ENCODE measurements at places on chromosomes 11 and 22.

- DNase-seq: peak; percentile 8
- peaks cover 4% of the 10 kb centered on the region for H3K27me3 ChIP-seq
- H3K27ac ChIP-seq: no peak overlapping the region
- peak overlapping the region; percentile 82 for H3K4me3 ChIP-seq
- no peaks in the 10 kb centered on the region for H3K36me3 ChIP-seq
Measured at GRCh38 chr22:21657360-21658032, 8.3 kb upstream of the PPIL2 start.

DNA sequence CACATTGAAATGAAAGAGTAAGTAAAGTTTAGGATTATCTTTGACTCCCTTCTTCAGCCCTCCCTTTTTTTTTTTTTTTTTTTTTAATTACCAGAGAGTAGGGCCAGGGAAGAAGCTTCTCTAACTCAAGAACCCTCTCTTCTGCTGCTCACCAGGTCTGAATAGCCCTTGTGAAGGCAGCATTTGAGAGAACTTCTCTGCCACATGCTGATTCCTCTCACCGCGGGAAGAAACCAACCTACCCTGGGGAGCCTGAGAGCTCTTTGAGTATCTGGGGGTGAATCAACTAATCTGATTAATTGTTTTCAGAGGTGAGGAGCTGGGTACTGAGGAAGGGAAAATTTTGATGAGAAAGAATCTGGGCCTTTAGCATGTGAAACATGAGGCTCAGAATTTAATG, 434.5 kb upstream of the CCDC90B start:
- peaks cover 5% of the 10 kb centered on the region for H3K27me3 ChIP-seq
- H3K36me3 ChIP-seq: no peaks in the 10 kb centered on the region
- H3K4me1 ChIP-seq: no peaks in the 10 kb centered on the region
- H3K4me3 ChIP-seq: no peak overlapping the region
- H3K27ac ChIP-seq: no peak overlapping the region

GRCh38 chr11:89436071-89436470, 55.1 kb downstream of the NOX4 start:
- no peaks in the 10 kb centered on the region for H3K4me1 ChIP-seq
- no peaks in the 10 kb centered on the region for H3K27me3 ChIP-seq
- peak; percentile 58 for DNase-seq
- peaks cover 2% of the 10 kb centered on the region for H3K36me3 ChIP-seq
- no peak overlapping the region for H3K27ac ChIP-seq

DNA sequence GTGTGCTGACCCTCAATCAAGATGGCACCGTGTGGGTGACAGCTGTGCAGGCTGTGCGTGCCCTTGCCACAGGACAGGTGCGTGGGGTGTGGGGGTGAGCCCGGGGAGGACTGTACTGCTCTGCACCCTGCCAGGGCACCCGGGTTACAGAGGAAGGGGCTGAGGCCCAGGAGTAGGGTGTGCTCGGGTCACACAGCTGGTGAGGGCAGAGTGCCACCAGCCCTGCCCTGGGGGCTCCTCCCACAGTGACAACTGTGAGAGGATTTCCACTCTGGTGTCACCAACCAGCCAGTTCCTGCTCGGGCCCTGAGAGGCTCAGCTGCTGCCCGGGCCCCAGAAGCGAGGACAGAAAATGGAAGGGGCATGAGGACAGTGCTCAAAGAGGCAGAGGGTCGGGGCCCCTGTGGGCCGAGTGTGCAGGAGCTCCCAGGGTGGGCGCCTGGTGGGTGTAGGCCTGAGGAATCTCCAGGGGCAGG, 20.5 kb downstream of the TRMU start:
- DNase-seq: no peak
- H3K4me3 ChIP-seq: no peak overlapping the region
- no peaks in the 10 kb centered on the region for H3K4me1 ChIP-seq

DNA sequence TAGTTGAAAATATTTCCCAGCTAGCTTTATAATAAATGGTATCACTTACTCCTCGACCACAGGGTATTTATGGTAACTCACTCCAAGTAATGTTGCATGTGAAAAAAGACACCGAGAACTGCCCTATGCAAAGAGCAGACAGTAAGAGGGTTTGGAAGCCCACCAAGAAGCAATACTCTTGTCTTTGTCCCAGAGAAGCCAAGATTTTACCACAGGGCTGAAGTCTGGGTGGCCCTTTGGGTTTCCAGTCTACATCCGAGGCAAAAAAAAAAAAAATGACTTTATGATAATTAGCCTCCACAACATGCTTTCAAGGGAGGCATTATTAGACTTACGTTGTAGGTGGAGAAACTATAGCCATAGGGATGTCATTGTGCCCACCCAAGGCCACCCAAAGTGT, 83.6 kb downstream of the CCDC34 start:
- peaks cover 33% of the 10 kb centered on the region for H3K27me3 ChIP-seq
- H3K4me1 ChIP-seq: peaks cover 8% of the 10 kb centered on the region
- no peak for DNase-seq
- H3K36me3 ChIP-seq: no peaks in the 10 kb centered on the region
- no peak overlapping the region for H3K27ac ChIP-seq

DNA sequence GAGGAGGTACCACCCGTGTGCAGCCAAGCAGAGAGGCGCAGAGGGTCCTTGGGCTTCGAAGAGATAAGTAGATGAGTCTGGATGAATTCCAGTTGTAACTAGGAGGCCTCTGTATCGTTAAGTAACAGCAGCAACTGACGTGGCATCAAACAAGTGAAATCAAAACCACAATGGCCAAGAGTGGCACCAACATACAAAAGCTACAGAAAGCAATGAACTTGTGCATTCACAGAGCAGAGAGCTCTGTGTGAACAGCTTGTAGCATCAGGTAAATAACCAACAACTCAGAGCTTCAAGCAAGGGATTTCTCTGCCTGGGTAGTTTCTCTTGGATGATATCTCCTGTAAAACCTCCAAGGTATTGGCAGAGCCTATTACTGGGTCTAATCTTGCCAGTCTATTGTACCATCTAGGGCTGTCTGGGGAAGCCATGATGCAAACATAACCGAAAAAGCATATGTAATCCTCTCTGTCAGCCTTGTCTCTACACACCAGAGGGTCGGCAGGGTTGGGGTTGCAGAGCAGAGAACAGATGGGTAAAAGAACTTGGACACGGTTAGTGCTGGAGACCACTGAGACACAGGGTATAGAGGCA, 83.1 kb upstream of the USP47 start:
- H3K4me3 ChIP-seq: no peak overlapping the region
- peaks cover 80% of the 10 kb centered on the region for H3K27me3 ChIP-seq
- no peak for DNase-seq
- H3K4me1 ChIP-seq: no peaks in the 10 kb centered on the region
- H3K27ac ChIP-seq: no peak overlapping the region

- peak overlapping the region; percentile 86 for H3K27ac ChIP-seq
- H3K4me3 ChIP-seq: no peak overlapping the region
- H3K27me3 ChIP-seq: no peaks in the 10 kb centered on the region
- H3K36me3 ChIP-seq: no peaks in the 10 kb centered on the region
Measured at GRCh38 chr11:3939651-3940190, 84.3 kb downstream of the STIM1 start.

DNA sequence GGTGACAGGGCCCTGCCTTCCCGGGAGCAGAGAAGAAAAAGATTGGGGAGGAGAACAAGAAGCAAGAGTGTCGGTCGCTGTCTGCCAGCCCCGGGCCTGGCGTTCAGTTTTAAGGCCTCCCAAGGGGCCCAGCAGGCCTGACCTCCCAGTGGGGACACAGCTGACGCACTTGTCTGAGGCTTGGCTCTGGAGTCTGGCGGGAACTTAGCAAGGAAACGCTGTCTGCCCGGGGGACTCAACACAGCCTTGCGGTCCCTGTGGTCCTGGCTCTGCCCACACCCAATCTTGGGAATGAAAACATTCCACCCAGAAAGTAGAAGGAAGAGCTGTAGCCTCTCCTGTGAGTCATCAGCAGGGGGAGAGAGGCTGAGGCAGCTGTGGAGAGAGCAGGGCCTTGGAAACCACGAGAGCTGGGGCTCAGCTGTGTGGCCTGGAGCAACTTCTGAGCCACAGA, 54.4 kb downstream of the TRAF6 start:
- peaks cover 34% of the 10 kb centered on the region for H3K4me1 ChIP-seq
- no peaks in the 10 kb centered on the region for H3K27me3 ChIP-seq
- H3K36me3 ChIP-seq: no peaks in the 10 kb centered on the region
- DNase-seq: peak; percentile 98
- no peak overlapping the region for H3K4me3 ChIP-seq

GRCh38 chr22:39178206-39179111, 26.0 kb upstream of the CBX7 start:
- H3K27me3 ChIP-seq: no peaks in the 10 kb centered on the region
- peak; percentile 43 for DNase-seq
- H3K36me3 ChIP-seq: no peaks in the 10 kb centered on the region
- H3K27ac ChIP-seq: no peak overlapping the region
- no peak overlapping the region for H3K4me3 ChIP-seq

GRCh38 chr11:37946155-37946766, 1348.2 kb upstream of the RAG2 start:
- H3K4me1 ChIP-seq: no peaks in the 10 kb centered on the region
- no peaks in the 10 kb centered on the region for H3K36me3 ChIP-seq
- H3K4me3 ChIP-seq: no peak overlapping the region
- H3K27me3 ChIP-seq: no peaks in the 10 kb centered on the region

DNA sequence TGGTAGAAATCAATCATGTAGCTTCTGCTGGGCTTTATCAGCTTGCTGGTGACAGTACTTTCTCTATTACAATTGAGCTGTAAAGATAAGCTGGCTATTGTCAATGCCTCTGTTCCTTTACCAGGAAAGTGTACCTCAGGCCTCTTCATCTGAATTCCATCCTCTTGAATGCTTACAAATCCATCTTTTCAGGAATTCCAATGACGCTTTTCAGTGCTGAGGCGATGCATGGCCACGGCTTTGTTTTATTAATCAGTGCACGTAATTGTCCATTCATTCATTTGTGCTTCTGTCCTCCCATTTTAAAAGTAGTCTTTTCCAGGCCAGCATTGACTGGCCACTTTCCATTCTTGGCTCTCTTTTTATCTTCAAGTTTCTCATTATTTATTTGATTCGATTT, 202.0 kb downstream of the PGR start:
- H3K4me3 ChIP-seq: no peak overlapping the region
- H3K4me1 ChIP-seq: peaks cover 10% of the 10 kb centered on the region
- H3K27me3 ChIP-seq: no peaks in the 10 kb centered on the region
- no peak for DNase-seq
- H3K36me3 ChIP-seq: no peaks in the 10 kb centered on the region
- no peak overlapping the region for H3K27ac ChIP-seq

GRCh38 chr11:2077061-2077802, 62.0 kb downstream of the IGF2 start:
- peaks cover 6% of the 10 kb centered on the region for H3K4me1 ChIP-seq
- no peaks in the 10 kb centered on the region for H3K36me3 ChIP-seq
- peaks cover 4% of the 10 kb centered on the region for H3K27me3 ChIP-seq
- H3K27ac ChIP-seq: no peak overlapping the region

- H3K27me3 ChIP-seq: no peaks in the 10 kb centered on the region
- H3K4me3 ChIP-seq: no peak overlapping the region
- H3K27ac ChIP-seq: no peak overlapping the region
Measured at GRCh38 chr22:41481131-41481830, 12.4 kb downstream of the ACO2 start.

Measured in IMR-90 (cell line).